ENCODE measurements at places on chromosomes 2 and 18. TPM values are rescaled to one million over a fixed set of nuclear protein-coding genes. Genes with fewer than 3 reads are reported as not detected.

Gene NLRC4
- not detected for total RNA-seq

Gene NPC1
- total RNA-seq, result 28.4 TPM

GRCh38 chr2:28496781-28497180, 921 bp downstream of the PLB1 start:
- DNase-seq, result no peak

- DNase-seq, result no peak
These were observed 194.4 kb upstream of the ITGA4 start for GRCh38 chr2:181262782-181263181.
